ENCODE measurements at places on chromosomes 3 and 15. TPM values are rescaled to one million over a fixed set of nuclear protein-coding genes. Genes with fewer than 3 reads are reported as not detected.

The RPL39L gene
- total RNA-seq, result 6.5 TPM

GRCh38 chr15:59190291-59190690, 16.4 kb upstream of the LDHAL6B start:
- DNase-seq, result peak; percentile 33

DNA sequence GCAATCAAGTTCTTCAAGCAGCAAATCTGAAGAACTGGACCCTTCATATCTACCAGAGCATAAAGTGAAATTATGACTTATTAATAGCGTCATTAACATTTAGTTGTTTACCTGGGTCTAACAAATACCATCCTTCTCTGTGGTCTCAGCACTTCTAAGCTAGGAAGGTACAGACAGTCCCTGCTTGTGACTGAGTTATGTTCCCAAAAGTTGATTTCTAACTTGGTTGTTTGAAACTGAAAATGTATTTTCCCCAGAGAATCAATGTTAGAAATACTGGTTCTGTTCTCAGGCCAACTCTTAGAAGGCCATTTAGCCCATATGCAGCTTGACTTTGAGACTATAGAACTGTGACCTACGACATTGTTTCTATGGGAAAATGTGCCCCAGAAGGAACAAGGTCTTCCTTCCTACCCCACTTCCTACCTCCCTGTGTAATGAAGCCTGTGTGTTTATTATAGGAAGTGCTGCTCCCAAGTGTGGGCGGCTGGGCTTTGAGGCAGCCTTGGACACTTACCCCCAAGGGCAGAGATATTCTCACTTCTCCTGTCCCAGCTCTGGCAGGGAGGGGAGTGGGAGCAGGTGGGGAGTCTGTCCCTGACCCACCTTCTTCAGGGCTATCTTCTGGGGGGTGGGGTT, 12.2 kb upstream of the MAPK6 start:
- DNase-seq, result no peak

The ZDHHC19 gene
- total RNA-seq, result not detected

- DNase-seq, result peak; percentile 82
These were observed 68.9 kb downstream of the SMAD3 start for GRCh38 chr15:67134067-67134838.

DNA sequence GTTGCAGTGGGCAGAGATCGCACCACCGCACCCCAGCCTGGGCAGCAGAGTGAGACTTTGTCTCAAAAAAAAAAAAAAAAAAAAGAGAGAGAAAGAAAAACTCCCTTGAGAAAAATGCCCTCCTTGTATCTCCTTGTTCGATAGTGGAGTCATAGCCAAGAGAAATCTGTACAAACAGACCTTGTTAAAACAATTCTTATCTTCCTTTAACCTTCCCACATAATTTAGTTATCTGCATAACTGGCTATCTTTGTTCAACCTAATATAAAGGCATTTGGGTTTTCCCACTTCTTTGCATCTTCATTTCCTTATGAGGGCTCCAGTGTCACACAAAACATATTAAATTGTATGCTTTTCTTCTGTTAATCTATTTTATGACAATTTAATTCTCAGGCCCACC, 65.1 kb upstream of the ATP11B start:
- no peak for DNase-seq

DNA sequence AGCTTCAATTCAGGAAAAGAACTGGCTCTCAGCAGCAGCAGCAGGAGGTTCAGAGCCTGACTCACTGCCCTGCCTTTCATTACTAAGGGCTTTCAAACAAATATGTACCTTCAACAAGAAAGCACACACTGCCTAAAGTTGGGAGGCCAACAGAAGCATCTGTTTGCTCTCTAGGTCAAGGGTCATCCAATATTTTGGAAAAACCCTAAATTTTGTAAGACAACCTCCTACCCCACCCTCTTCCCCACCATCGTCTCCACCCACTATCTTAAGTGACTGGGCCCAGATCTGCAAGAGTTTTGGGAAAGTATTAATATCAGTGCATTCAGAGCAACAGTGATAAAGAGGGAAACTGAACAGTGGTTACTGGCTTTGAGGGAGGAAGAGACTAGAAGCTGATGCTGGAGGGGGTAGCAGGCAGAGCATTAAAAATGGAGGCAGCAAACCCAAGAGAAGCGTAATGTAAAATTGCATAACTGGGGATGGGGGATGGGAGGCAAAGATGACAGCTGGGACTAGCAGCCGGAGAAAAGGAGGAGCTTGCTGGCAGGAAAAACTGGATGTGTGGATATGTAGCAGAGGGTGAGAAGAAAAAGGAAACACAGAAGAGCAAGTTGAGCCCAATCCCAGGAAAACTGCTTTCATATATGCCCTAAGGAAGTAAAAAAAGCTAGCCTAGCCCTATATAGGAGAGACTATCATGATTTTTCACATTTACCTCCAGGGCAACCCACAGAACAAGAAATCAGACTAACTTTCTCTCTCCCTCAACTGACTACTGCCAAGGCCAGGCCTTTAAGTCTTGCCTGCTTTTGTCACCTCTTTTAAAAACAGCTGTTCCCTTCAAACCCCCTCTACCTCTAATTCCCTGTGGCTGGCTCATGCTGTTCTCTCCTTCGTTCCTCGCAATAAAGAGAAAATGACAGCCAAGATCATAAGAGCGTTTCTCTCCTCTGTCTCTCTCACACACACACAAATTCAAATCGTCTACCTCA, 31.4 kb downstream of the NPTN start:
- peak; percentile 42 for DNase-seq

- DNase-seq, result peak; percentile 92
These were observed 227.5 kb upstream of the COL8A1 start for GRCh38 chr3:99410789-99411311.
